ENCODE measurements at places on chromosomes 16 and 17.

DNA sequence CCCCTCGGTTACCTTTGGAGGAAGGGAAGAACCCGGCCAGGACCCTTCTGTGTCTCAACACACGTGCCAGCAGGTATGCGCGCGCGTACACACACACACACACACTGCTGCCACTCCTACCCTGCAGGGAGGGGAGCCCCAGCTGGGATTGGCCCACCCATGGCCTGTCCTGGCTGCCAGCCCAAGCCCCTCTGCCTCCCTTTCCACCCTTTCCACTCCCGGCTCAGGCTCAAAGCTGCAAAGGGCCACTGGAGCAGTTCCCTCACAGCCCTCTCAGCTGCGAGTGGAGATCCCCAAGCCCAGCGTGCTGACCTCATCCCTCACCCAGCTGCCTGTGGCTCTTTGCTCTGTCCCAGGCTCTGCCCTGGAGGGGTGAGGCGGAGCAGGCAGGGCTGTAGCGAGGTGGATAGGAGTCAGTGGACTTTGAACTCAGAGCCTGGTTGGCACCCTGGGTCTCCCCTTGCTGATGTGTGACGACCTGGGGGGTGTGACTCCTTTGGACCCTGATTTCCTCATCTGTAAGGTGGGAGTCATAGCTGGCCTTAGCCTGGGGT, 14.5 kb downstream of the KIF19 start:
- DNase-seq, result no peak

GRCh38 chr16:55539488-55539887, 27.0 kb upstream of the CAPNS2 start:
- no peak for DNase-seq

GRCh38 chr17:56676810-56677209, 83.3 kb downstream of the NOG start:
- no peak for DNase-seq

DNA sequence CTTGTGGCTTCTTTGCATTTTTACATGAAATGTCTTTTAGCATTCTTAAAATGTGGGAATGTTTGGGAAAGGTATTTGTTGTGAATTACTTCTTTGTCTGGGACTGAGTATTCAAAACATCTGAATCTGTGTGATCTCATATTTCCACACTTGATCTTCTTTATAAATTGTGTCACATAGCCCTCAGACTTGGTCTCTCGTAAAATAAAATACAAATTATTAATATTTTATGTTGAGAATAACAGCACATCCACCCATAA, 81.9 kb downstream of the TUBD1 start:
- no peak for DNase-seq

- DNase-seq, result no peak
These were observed 41.5 kb upstream of the ZFHX3 start for GRCh38 chr16:73089420-73089819.

- DNase-seq, result peak; percentile 74
These were observed 65.2 kb upstream of the SMIM36 start for GRCh38 chr17:55576237-55576995.

DNA sequence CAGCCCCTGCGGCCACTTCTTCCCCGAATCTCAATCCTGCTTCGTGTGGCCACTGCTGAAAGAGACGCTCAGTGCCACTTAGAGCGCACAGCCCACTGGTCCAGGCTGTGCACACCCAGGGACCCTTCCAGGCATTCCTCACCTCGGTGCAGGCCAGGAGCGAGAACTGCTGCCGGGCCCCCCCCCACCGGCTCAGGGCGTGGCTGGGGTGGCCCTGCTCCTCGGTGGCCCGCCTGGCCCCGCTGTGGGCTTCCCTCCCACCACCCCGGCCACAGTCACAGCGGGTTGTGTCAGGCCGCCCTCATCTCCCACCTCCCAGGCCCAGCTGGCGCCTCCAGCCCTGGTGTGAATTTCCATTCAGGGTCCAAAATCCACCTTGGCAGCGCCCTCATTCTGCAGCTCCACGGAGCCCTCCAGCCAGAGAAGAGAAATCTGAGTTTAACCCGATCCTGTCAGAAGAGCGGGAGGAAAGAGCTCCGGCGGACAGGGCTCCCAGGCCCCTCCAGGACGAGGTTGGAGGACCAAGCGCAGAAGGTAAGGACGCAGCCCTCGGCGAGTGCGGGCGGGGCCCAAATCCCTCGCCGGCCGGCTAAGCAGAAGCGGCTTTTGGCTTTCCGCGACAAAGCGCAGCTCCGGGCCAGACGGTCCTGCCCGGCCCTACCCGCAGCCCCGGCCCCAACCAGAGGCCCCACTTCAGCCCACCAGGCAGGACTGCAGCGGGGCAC, 12.0 kb downstream of the TBC1D16 start:
- no peak for DNase-seq

DNA sequence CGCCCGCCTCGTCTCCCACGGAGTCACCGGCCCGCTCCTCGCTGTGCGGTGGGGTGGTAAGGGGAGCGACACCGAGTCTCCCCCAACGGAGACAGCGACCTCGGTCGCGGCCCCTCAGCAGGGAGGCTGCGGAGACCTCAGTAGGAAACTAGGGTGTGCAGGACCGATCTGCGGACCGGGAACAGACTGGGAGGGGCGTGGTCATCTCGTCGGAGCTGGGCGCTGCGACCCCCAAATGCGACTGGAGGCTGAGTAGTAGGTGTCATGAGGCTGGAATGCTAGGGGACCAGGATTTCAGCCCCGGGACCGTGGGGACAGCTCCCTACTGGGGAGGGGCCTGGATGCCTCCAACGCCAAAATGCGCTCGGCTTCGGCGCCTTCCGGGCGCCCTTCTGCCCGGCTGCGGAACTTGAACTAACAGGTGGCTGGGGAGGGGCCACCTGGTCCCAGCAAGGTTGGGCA, 1.3 kb downstream of the CACNG4 start:
- DNase-seq, result no peak

GRCh38 chr17:10316801-10317542, 55.8 kb downstream of the MYH13 start:
- DNase-seq, result peak; percentile 55

- DNase-seq, result no peak
These were observed 187.0 kb upstream of the RPL38 start for GRCh38 chr17:74016461-74016860.

GRCh38 chr17:50204431-50204830, 3.0 kb upstream of the COL1A1 start:
- no peak for DNase-seq

DNA sequence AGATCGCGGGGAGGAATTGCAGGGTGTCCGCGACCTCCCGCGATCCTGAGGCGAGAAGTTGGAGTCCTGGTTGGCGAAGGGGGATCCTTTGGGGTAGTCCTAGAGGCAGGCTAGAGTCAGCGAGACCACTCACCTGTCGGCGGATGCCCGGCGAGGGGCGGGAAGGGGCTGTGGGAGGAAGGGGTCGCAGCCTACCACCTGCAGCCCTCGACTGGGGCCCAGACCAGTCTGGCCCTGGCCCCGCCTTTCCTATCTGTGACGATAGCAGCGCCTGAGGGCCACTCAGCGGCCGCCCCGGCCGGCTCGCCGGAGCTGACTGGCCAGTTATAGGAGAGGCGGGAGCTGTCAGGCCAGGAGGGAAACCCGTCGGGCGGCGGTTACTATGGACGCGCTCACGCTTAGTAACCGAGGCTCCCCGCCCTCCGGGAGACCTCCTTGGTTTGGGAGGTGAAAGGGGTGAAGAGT, at the start of gene TEKT3:
Gene TEKT3 (minus strand): TSS at position 213 of the 465 bp plus-strand sequence. CDS start 10,012 bp downstream, outside the sequence.
- peak; percentile 28 for DNase-seq

DNA sequence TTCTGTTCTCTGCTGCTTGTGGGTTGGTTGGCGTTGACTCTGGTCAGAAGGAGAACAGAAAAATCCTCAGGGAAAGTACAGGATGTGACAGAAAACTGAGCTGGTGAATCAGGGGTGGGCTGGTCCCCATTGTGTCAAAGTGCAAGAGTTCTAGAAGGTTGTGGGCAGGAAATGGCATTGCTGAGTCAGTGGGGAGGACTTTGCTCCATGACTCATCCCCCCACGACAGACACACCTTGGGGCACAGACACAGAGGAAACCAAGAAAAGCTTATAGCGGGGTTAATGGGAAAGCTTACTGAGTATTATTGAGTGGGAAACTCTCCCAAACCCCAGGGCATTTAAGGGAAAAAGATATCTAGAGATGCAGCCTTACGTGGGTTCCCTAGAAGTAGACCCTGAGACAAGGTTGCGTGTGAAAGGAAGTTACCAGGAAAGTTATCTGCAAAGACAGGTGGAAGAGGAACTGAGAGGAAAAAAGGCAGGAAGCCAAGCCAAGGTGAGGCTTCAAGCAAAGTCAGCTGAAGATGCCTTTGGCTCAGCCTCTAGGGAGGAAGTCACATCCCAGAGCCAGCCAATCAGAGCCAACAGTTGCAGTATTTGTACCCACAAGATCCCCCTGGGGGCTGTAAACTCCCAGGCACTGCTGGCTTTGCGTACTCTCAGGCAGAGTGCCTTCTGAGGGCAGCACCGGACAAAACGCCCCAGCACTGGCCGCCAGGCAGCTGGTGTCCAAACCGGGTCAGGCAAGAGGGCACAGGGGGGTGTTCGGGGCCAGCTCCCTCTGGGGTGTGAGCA, 86.4 kb downstream of the FOXL1 start:
- DNase-seq, result no peak

GRCh38 chr17:39600288-39600996, 7.3 kb downstream of the NEUROD2 start:
- no peak for DNase-seq

DNA sequence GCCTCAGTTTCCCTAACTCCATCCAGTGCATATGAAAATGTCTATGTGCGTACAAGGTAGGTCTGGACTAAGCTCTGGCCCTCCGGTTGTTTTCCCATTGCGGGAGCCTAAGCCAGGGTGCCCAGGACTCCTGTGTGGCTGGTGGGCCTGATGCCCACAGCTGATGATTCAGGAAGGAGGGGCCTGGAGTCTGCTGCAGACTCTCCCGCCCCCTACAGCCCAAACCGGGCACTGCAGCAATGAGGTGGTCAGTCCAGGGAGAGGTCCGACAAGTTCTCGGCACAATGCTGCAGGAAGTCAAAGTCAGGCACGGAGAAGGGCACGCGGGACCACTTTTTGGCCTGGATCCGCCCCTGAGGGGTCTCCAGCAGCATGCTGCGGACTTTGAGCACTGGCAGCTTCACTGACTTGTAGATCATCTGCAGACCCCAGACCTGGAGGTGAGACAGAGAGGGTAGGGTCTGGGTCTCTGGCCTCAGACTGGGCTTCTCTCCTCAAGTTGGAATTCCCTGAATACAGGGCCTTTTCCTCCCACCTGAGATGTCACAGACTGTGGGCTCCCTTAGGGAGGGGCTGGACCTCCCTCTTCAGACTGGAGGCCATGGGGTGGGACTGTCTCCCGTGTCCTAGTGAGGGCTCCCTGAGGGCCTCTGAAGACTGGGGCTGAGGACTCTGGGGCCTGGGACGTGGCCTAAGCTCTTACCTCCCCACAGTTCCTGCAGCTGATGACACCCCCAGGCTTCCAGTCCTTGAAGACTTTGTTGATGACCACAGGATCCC, 3.4 kb upstream of the ZNF385C start:
- peak; percentile 72 for DNase-seq

GRCh38 chr17:33438139-33438538, 145.0 kb upstream of the ASIC2 start:
- DNase-seq, result peak; percentile 13

DNA sequence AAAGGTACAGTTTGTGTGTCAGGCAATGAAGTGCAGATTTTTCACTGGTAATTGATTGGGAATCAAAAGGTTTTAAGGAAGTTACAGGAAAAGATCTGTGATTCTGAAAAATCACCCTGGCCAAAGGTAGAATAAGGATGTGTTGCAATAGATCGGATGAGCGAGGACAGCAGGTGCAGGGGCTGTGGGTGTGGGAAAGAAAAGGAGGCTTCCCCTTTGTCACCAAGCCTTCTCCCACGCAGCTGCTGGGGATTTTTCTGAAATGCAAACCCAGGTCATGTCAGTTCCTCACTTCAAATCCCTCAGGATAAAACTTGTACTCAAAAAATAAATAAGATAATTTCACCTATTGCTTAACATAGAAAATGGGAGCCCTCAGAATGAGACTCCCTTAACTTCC, 47.9 kb upstream of the ARHGAP17 start:
- peak; percentile 78 for DNase-seq

GRCh38 chr17:16407911-16408588, 7.3 kb upstream of the TRPV2 start:
- DNase-seq, result peak; percentile 59

DNA sequence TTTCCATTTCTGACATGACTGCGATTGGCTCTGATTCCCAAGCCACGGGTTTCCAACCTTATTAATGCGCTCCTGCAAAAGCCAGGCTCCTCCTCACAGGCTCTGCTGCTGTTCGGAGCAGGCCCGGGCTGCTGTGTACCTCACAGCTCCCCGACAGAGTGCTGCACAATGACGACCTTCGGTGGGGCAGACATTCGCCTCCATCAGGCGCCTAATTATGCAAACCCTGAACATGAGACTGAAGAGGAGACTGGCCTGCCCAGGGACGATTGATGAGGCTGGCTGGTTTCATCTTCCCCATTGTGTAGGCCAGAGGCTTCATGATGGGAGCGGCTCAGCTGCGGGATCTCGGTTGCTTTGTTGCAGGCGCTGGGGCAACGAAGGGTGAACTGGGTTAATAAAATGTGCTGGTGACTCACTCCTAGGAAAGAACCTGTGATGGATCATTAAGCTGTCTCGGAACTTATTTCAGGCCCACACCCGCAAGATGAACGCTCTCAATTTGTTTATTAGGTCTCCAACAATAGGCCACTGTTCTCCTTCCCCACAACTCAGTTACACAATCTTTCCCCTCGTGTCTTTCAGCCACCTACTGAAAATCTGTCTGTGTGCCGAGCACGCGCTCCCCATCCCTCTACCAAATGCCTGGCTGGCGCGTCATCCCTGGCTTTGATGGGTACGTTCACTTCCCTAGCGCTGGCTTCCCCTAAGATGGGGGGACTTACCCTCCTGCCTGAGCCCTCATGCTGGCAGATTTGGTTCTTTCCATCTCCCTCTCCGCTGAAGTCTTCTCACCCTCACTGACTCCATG, 27.2 kb upstream of the TOB1 start:
- DNase-seq, result peak; percentile 57

DNA sequence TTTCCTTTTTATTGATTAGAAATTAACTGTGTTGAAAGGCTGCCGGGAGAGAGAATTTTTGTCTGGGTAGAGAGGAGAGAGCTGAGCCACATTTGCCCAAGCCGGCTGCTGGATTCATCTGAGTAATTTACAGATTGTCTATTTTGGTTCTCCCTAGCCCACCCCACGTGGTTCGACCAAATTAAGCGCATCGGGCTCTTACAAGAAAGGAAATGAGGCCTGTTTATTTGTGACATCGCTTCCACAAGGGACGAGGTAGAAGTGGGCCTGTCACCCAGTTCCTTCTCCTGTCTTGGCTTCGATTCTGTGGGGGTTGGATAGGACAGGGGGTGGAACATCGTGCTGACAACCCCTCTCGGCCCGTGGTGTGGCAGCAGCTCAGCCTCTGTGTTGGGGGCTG, 42.9 kb downstream of the SYT17 start:
- DNase-seq, result no peak
